ENCODE measurements at places on chromosomes 2 and 18.

DNA sequence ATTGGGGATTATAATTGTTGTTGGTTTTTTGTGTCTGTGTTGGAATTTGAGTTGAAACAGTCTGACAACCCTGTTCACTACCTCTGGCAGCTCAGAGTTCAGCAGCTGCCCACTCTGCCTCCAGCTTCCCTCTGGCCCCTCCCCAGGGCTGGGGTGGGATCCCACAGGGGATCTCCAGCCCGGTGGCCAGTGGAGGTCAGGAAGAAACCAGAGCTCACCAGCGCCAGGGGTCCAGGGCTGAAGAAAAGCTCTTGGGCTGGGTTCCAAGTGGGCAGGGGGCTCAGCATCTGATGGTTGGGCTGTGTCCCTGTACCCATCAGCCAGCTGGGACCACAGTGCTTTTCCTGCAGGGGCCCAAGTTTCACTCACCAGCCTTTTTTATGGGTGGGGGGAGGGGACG, 16.5 kb upstream of the NCL start:
- DNase-seq = no peak

- DNase-seq = no peak
Observed at GRCh38 chr2:102848366-102848839, 86.6 kb downstream of the TMEM182 start.

GRCh38 chr2:36433311-36434217, 78.0 kb downstream of the CRIM1 start:
- DNase-seq = no peak

DNA sequence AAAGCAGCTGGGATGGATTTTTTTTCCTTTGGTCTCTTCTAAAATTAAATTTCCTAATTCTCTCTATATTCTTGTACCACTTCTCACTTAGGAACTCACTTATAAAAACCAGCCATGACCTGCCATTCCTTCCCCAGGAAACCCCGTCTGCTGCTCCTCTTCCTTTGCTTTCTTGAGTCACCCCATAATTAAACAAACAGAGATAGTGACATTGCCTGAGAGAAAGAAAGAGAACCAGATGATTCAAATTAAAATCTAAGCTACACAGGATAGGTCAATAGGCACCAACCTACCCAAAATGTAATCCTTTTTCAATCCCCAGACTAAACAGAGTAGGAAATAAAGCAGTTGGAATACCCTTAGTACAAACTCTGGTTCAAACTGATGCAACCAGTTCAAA, 9.7 kb downstream of the STK39 start:
- DNase-seq = no peak

DNA sequence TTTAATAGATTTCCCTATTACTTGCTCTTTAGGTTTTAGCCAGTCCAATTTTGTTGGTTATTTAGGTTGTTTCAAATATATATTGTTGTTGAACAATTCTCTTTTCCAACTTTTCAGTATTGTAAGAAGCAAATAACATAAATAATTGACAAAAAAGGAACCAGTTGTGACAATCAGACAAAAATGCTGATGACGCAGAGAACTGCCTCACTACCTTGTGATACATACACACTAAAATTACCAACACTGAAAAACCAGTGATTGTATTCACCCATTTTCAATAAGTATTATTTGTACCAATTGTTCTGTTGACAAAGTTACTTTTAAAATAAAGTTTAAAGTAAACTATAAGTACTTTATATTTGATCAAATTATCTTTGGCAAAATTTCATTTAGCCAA, 43.1 kb upstream of the NABP1 start:
- DNase-seq = no peak

- no peak for DNase-seq
Observed at GRCh38 chr2:6294791-6295190, 570.9 kb downstream of the CMPK2 start.

DNA sequence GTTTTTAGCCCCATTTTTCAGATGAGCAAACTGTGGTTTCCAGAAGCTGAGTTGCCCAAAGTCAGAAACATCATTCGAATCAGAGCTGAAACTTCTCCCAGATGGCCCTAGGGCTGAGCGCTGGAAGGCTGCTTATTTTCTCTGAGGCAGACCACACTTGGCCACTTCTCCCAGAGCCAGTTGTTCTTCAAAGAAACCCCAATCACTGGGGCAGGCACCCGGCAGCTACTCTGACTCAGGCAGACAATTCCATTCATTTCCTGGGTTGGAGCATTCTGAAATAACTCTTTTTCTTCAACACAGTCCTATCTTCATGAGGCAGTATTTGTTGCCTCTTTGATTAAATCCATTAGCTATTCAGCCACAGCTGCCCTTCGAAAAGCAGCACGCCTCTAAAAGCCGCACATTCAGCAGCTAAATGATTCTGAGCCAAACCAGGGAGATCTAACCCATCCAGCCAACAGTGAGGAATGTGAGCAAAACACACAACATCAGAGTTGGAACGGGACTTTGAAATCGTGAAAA, 40.9 kb downstream of the LRATD1 start:
- no peak for DNase-seq

Measured in memory B cell (primary cell).